Dermis lymphatic vessel endothelial cell (primary cell): ENCODE measurements at places on chromosomes 11 and 22. TPM values are rescaled to one million over a fixed set of nuclear protein-coding genes. Genes with fewer than 3 reads are reported as not detected.

Gene GPHA2
- total RNA-seq, result not detected in 2 replicates

Gene TCN1
- total RNA-seq, result under 0.01 TPM in 1 of 2 replicates, not detected in the other

Gene KIF18A
- total RNA-seq, result 2.0 and 2.2 TPM in 2 replicates

Gene LRP4
- 0.54 and 1.1 TPM in 2 replicates for total RNA-seq

Gene ZNRF3
- 1.5 TPM in 2 replicates for total RNA-seq

Gene FSHB
- not detected in 2 replicates for total RNA-seq

Gene RBFOX2
- total RNA-seq, result 85.9 and 106 TPM in 2 replicates

Gene APIP
- 16.7 and 18.0 TPM in 2 replicates for total RNA-seq

Gene SLC16A8
- total RNA-seq, result 0.09 and 0.11 TPM in 2 replicates

Gene TOM1
- total RNA-seq, result 27.9 and 28.2 TPM in 2 replicates

Gene GAL3ST3
- total RNA-seq, result 0.09 and 0.11 TPM in 2 replicates

Gene SLC22A8
- not detected in 2 replicates for total RNA-seq

Gene CHORDC1
- total RNA-seq, result 14.6 and 25.7 TPM in 2 replicates

Gene TNNI2
- not detected in 2 replicates for total RNA-seq

Gene GSTT2
- total RNA-seq, result 0.98 TPM in 1 of 2 replicates, not detected in the other

Gene CBLIF
- total RNA-seq, result not detected in 2 replicates

Gene HIC2
- 2.4 and 2.8 TPM in 2 replicates for total RNA-seq

Gene KDM2A
- total RNA-seq, result 34.0 and 40.5 TPM in 2 replicates

Gene NDUFS3
- 72.7 and 90.9 TPM in 2 replicates for total RNA-seq
